Stimulated activated CD4-positive, alpha-beta T cell treated with anti-CD3 and anti-CD28 coated beads, Interleukin-12 subunit alpha, Interleukin-12 subunit beta, amount 100 ng/mL, for 48 hours (primary cell): ENCODE measurements at places on chromosomes 2 and 18.
A peak's percentile ranks its signal among the peaks of the same experiment; 100 is the strongest.

GRCh38 chr2:170744248-170745002 is 25.8 kb upstream of the ERICH2 start:
- no peak for DNase-seq

- peak; percentile 63 for DNase-seq
These were observed 21.6 kb upstream of the SPATA3 start for GRCh38 chr2:230974096-230974913.

DNA sequence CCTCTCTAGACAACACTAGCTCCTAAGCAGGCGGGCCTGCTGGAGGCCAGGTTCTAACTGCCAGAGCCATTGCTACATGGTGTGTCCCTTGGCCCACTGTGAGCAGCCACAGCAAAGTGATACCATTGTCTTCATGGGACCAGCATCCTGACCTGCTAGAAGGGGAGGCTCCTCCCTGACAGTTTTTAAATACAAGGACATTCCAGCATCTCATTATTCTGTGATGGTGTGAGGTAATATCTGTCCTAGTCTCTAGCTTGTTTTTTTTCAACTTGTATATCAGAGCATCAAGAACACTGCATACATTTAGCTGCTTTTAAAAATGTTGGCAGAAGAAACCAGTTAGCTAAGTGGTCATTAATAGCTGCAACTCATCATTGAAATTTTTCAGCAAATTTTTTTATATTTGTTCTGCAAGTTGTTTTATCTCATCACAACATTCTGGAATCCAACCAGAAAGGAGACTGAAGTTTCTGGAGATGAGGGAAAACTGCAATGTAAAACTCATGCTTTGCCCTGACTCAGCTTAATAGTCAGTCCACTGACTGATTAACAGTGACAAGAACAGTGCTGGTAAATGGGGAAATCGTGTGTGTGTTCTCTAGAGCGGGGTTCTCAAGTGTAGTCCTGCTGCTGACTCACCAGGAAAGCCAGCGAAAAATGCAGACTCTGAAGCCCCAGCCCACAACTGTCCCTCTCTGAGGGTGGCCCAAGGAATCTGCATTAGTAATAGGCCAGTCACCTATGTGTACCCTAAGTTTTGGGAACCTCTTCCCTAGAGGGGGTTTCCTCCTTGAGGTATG is 17.8 kb downstream of the MAPRE3 start:
- DNase-seq = no peak

GRCh38 chr2:136327162-136327852 is 209.4 kb upstream of the CXCR4 start:
- DNase-seq = peak; percentile 63

GRCh38 chr18:12076424-12077140 is 17.1 kb upstream of the ANKRD62 start:
- DNase-seq = no peak

GRCh38 chr18:55085557-55086285 is 126.5 kb upstream of the CCDC68 start:
- DNase-seq = no peak

DNA sequence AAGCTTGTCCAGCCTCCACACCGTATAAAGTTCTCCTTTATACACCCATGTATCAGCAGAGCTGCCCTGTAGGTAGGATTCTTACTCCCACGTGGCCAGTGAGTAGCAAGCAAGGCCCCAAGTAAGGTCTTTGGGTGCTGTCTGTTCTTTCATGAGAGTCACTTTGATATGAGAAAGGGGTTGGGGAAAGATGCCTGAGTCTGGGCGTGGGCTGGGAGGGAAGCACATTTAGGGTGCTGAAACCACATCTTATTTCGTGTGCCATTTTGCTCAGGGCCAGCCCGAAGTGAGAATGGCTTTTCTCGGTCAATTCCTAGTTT is 436 bp upstream of the ITPRIPL1 start:
- DNase-seq = peak; percentile 46

DNA sequence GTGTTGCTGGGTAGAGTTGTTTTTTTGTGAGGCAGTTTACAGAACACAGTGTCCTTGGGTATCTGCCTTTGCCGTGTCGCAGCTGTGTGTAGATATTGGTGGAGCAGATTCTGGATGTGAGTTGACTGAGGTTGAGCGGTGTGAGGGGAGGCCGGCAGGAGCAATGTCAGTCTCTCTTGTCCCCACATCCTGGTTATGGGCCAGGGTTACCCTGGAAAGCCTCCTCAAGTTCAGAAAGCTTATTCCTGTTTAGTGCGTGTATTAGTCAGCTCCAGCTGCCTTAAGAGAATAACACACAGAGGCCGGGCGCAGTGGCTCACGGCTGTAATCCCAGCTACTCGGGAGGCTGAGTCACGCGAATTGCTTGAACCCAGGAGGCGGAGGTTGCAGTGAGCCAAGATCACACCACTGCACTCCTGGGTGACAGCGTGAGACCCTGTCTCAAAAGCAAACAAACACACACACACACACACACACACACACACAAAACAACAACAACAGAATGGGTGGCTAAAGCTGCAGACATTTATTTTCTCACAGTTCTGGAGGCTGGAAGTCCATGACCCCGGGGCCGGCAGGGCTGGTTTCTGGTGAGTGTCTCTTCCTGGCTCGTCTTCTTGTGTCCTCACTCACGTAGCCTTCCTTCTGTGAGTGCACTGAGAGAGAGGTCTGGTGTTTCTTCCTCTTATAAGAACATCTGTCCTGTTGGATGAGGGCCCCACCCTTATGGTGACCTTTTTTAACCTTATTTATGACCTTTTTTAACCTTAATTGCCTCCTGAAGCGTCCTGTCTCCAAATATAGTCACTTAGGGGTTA is 5.1 kb downstream of the NCK2 start:
- peak; percentile 56 for DNase-seq

DNA sequence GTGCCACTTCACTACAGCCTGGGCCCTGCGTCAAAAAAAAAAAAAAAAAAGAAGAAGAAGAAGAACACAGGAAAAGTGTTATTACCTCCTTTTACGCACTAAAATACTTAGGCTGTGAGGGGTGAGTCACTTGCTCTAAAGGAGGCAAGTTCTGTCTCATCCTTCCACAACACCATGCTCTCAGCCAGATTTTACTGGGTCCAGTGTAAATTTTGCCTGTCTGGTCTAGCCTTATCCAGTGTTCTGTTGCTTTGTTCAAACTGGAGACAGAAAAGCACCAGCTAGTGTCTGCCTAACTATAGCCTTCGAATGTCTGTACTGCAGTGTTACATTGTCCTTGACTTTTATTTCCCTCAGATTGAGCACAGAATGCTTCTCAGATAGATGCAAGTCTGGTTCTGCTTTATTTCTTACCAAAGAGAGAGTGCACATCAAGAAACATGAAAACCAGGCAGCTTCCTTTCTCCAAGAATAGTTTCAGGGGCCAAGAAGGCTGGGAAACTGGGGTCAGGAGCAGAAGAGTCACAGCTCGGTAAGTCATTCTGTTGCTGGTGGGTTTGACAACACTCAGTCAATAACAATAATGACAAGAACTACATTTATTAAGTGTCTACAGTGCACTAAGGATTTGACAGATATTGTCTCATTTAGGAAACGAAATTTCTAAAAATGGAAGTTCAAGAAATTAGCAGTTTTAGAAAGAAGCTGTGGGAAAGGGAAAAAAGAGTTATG is 3.1 kb upstream of the MSGN1 start:
- DNase-seq = no peak

GRCh38 chr18:8945514-8945913 is 157.0 kb upstream of the NDUFV2 start:
- DNase-seq = no peak

GRCh38 chr2:228507870-228508269 is 326.4 kb upstream of the SPHKAP start:
- DNase-seq = no peak

- no peak for DNase-seq
These were observed 135.9 kb upstream of the SIX3 start for GRCh38 chr2:44805401-44806235.

- DNase-seq = no peak
These were observed 49.0 kb upstream of the BIN1 start for GRCh38 chr2:127155947-127156346.

DNA sequence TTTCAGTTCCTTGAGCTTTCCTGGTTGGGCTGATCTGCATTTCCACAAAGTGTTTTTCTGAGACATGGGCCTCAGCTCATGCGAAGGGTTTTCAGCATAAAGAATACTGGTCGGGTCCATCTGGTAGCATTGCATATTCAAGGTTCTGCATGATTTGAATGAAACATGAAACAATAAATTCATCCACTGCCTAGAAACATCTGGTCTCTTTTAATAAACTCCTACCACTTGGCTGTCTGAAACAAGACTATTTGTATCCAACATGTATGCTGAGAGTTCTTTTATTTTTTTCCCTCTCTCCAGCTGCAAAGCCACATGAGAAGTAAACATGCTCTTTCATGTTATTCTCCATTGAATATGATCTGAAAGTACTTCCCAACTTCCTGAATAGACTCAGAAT is 314.9 kb upstream of the SOX11 start:
- no peak for DNase-seq

DNA sequence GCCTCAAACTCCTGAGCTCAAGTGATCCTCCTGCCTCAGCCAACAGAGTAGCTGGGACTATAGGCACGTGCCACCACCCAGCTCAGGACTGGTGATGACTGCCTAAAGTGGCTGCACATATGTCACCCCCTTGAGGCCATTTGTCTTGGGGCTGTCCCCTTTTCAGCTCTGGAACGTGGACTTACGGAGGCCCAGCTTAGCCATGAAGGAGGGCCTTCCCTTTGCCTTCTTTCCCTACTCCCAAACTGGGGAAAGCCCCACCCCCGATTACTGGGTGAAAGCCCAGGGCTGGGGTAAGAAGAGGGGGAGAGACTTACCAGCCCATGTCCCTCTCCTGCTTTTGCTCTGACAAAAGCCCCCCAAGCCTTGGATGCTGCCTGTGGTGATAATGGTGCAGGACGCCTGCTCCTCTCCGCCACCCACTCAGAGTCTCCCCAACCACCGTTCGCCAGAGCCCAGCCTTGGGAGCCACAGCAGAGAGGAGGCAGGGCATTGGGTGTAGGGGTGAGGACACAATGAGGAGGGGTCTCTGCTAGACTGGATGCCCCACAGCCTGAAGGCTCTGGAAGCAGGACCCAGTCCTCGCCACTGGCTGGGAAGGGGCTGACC is 2.5 kb upstream of the DUSP2 start:
- no peak for DNase-seq

- DNase-seq = no peak
These were observed 125.5 kb upstream of the SPRED2 start for GRCh38 chr2:65557616-65558573.

DNA sequence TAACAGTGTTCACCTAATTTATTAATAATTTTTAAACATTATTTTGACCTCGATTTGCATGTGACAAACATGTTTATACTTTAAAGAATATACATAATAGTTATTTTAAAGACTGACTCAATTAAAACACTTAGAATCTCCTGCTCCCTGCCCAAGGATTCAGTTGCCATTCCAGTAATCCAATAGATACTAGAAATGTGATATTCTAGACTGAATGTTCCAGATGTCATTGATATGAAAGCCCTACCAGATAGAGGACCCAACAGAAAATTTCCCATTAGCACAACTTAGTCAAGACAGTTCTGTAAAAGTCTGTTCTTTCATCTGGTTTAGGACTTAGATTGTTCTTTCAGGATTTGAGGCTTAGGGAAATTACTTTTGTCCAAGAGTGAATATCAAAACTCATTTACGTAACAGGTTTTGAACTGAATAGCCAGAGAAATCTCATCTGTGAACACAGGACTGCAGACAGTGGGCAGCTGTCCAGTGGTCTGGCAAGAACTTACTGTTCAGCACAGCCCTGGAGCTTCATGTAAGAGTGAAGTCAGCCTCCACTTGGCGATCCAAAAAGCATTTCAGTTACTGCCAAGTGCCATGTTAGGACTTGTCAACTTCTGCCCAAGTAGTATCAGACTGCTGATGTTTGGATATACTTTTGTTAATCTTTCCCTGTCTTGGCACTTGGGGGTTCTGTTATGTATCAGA is 77.5 kb downstream of the OSBPL6 start:
- no peak for DNase-seq

GRCh38 chr2:62706721-62707521 is 1.4 kb downstream of the EHBP1 start:
- DNase-seq = no peak

GRCh38 chr18:77899972-77900754 is 650.5 kb downstream of the GALR1 start:
- peak; percentile 52 for DNase-seq

DNA sequence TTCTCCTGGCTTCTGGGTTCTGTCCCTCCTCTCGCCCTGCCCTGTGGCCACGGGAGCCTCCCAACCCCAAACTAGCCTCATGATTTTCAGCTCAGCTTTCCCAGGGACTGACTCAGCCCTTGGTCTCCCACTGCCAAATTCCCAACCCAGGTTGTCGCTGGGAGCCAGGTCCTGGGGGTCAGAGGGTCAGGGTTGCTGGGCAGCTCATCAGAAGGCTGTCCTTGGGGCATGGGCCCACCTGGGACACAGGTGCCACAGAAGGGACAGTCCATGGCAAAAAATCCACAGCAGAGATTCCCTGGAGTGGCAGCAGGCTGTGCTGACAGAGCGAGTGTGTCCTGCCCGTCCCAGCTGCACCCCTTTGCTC is 180.4 kb downstream of the TWIST2 start:
- no peak for DNase-seq

DNA sequence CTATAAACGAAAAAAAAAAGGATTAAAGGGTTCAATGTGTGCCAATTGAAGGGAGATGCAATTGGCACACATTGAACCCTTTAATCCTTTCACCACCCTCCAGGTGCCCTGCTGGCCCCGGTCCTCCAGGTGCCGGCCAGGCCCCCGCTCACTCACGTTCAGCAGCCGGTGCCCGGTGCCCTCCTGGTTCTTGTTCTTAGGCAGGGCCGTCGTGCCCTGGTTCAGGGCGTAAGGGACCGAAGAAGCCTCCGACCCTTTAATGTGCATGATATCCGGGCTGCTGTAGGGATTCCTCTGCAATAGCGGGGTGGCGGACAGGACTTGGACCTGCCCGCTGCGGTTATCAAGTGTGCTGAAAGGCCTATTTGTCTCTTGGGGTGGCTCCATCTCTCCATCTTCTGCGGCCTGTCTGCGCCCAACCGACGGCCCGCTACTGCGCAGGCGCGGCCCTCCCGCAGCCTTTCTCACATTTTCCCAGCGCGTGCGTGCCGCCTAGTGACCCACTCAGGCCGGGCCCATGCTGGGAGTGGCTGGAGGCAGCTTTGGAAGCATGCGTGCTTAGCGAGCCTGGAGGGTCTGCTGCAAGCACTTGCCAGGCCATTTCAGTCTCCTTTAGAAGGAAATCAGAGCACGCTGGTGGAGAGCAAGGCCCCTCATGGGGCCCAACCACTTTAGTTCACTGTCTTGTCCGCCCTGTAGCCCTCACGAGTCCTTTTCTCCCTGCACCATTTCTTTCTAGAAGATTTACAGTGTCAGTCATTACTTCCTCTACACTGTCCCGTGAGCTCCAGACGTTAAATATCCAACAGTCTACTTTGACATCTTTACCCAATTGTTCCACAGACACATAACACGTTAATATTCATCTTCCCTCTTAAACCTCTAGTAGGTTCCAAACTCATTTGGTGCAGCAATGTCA is 24.3 kb downstream of the TMEM237 start:
- no peak for DNase-seq
